ENCODE measurements at places on chromosomes 3 and 15. TPM values are rescaled to one million over a fixed set of nuclear protein-coding genes. Genes with fewer than 3 reads are reported as not detected.

ZNF385D gene
- not detected for total RNA-seq

CCR3 gene
- not detected for total RNA-seq

LRRC34 gene
- total RNA-seq: 2.5 TPM

SHF gene
- 5.2 TPM for total RNA-seq

DNA sequence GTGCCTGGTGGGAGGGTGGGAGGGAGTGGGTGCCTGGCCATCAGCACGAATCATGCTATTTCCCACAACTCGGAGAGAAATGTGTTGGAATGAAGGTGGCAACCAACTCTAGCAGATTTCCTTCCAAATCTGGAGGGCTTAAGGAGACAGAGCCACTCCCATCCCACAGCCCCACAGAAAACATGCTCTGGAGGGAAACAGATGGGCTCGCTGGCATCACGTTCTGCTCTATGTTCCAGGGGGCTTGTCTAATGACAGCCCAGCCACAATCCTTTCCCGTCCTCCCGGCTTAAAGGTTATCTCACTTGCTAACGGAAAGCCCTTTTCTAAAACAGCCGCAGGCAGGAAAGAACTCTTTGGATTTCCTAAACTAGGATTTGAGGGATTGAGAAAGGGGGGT lies 65.3 kb downstream of the ADAMTS17 start:
- DNase-seq: no peak
- H3K36me3 ChIP-seq: no peaks in the 10 kb centered on the region
- no peaks in the 10 kb centered on the region for H3K27me3 ChIP-seq

GRCh38 chr3:2839876-2840275 lies 270.3 kb downstream of the IL5RA start:
- no peak overlapping the region for H3K4me3 ChIP-seq
- no peaks in the 10 kb centered on the region for H3K27me3 ChIP-seq
- H3K27ac ChIP-seq: no peak overlapping the region
- H3K4me1 ChIP-seq: no peaks in the 10 kb centered on the region
- H3K36me3 ChIP-seq: no peaks in the 10 kb centered on the region

DNA sequence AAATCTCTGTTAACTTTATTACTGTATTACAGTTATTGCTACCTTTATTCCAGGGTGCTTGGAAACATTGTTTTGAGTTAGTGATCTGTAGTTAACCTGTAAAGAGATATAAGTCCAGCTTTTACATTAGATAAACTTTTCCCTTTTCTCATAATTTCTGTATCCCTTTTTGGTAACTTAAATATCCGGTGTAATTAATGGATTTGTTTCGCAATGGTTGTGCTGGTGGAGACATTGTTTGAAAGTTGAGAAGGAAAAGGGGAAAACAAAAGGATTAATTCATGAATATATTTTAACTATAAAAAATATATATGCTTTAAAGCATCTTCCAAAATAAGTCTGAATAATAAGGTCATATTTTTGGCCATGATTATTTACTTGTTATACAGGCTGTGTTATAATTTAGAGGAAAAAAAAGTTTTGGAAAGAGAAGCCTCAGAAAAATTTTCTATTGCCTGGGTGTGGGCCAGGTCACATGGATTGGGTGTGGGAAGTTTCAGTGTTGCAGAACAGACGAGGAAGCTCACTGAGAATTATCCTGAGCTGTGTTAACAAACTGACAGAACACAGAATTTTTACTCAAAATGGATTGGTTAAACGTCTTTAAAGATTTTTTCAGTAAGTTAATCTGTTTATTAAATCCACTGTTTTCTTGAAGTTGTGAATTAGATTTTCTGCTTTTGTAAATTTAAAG lies 27.7 kb upstream of the IL20RB start:
- no peak overlapping the region for H3K4me3 ChIP-seq
- no peak for DNase-seq
- H3K36me3 ChIP-seq: peaks cover 2% of the 10 kb centered on the region
- H3K4me1 ChIP-seq: peaks cover 2% of the 10 kb centered on the region
- H3K27me3 ChIP-seq: no peaks in the 10 kb centered on the region

DNA sequence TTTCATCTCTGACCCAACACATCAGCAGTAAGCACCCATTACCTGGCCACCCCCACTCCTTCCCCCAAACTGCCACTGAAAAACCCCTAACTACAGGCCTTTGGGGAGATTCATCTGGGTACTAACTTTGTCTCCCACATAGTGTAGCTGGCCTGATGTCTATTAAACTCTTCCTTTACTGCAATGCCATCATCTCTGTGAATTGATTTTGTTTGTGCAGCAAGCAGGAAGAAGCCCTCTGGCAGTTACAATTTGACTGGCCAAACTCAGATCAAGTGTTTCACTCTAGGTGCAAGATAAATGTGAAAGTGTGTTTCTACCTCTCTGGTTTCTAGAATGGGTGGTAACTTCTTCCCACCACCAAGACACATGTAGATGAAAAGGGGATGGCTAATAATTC lies 26.7 kb upstream of the OR5K4 start:
- peaks cover 11% of the 10 kb centered on the region for H3K27me3 ChIP-seq
- no peak overlapping the region for H3K4me3 ChIP-seq
- no peaks in the 10 kb centered on the region for H3K36me3 ChIP-seq
- DNase-seq: no peak

- peak; percentile 78 for DNase-seq
- no peaks in the 10 kb centered on the region for H3K36me3 ChIP-seq
- H3K27ac ChIP-seq: no peak overlapping the region
- H3K4me1 ChIP-seq: peaks cover 21% of the 10 kb centered on the region
- no peak overlapping the region for H3K4me3 ChIP-seq
- no peaks in the 10 kb centered on the region for H3K27me3 ChIP-seq
These were observed 19.5 kb downstream of the NFKBIZ start for GRCh38 chr3:101868534-101869464.

DNA sequence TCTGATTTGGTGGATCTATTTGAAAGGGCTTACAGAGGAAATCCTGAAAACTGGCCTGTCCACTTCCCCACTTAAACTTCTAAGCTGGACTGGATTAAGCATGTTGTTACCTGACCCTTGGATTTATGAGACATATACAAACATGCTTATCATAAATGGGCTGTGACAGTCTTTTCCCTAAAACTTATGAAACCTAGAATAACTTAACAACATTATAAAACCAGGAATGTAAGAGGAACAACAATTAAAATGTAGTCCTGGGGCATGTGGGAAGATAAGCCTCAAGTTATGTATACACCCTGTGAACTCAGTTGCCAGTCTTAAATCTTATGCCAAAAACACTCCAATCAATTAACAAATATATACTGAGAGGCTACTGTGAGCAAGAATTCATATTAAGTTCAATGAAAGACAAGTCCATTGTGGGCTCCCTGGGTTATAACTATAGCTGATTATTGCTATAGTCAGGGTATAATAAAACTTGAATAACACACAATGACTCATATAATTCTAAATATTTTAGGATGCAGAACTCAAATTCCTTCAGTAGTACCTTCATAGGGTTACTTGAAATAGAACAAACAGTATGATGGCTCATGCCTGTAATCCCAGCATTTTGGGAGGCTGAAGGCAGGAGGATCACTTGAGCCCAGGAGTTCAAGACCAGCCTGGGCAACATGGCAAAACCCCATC lies 87.2 kb upstream of the PPIB start:
- H3K4me3 ChIP-seq: no peak overlapping the region
- H3K27ac ChIP-seq: no peak overlapping the region
- no peaks in the 10 kb centered on the region for H3K36me3 ChIP-seq
- DNase-seq: peak; percentile 10

GRCh38 chr3:70863049-70863448 lies 550.6 kb upstream of the MDFIC2 start:
- no peaks in the 10 kb centered on the region for H3K4me1 ChIP-seq
- H3K27ac ChIP-seq: no peak overlapping the region
- H3K36me3 ChIP-seq: no peaks in the 10 kb centered on the region
- DNase-seq: peak; percentile 20
- H3K4me3 ChIP-seq: no peak overlapping the region
- H3K27me3 ChIP-seq: no peaks in the 10 kb centered on the region

DNA sequence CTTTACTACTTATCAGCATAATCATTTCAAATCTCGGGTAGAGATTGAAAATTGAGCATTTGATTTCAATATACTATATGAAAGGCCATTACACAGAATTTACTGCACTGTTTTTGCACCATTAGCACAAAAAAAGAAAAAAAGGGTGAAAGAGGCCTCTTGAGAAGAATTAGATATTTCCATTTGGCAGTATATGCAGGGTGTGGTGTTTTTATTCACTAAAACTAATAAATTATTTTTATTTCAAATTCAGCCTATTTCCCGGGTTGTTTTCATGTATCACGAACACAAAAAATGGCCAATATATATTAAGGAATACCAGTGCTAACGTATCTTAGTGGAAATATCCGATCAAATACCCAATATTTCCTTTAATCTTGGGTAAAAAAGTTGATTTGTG lies 110.5 kb upstream of the TBL1XR1 start:
- H3K4me1 ChIP-seq: peaks cover 6% of the 10 kb centered on the region
- no peak for DNase-seq
- H3K4me3 ChIP-seq: no peak overlapping the region
- no peaks in the 10 kb centered on the region for H3K27me3 ChIP-seq
- no peak overlapping the region for H3K27ac ChIP-seq
- no peaks in the 10 kb centered on the region for H3K36me3 ChIP-seq

DNA sequence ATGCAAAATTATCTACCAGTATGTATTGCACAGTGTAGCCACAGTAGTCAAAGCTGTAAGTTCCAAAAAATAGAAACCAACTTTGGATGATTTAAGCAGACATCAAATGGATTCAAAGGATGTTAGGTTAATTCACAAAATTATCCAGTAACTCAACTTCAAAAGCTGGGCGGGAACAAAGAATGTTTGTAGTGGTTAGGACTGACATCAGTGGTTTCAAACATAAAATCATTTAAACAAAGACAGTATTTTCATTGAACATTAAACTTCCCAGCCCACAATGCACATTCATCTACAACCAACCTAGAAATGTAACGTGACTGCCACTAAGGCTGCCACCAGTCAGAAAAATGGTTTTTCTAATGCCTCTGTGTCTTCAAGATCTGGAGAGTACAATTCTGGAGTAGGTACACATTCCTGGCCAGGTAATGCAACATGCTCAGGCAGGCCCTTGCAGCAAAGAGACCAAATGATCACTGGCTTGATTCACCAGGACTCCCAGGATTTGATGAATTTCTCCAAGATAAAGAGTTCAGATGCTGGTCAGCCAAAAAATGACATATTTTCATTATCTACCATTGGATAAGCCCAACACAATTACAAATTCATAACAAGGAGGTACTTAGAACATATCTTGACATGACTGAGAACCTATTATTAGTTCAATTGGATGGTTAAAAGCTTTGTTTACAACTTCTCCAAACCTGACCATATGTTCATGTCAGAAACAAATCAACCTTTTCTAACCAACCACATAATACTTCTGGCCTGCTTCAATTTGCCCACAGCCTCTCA lies 189.8 kb upstream of the CNTN4 start:
- H3K4me3 ChIP-seq: no peak overlapping the region
- H3K4me1 ChIP-seq: no peaks in the 10 kb centered on the region
- no peaks in the 10 kb centered on the region for H3K27me3 ChIP-seq
- no peak for DNase-seq
- no peaks in the 10 kb centered on the region for H3K36me3 ChIP-seq
- no peak overlapping the region for H3K27ac ChIP-seq

DNA sequence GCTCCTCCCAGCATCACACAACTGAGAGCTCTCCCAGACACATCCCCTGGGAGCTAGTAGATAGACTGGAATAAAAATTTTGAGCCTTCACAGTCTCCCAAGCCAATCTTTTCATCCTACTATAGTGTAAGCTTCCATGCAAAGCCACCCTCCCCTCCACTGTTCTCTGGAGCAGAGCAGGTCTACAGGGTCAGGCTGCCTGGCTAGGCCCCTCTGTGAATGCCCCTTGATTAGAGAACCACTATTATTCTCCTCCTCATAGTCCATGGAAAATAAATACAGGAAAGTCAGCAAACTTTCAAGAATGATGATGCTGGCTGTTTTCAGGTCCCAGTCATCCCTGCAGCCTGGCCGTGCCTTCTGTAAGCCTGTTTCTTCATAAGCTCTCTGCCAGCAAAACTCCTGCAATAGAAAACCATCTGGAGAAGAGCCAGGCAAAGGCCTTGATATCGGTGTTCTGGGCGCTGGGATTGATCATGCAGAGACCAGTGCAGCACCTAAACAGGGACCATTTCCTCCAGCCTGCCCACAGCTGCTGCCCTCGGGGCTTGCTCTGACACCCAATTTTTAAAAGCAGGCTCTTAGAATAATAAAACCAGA lies 51.7 kb downstream of the CRYGS start:
- H3K4me3 ChIP-seq: no peak overlapping the region
- DNase-seq: no peak
- no peaks in the 10 kb centered on the region for H3K4me1 ChIP-seq
- no peak overlapping the region for H3K27ac ChIP-seq

DNA sequence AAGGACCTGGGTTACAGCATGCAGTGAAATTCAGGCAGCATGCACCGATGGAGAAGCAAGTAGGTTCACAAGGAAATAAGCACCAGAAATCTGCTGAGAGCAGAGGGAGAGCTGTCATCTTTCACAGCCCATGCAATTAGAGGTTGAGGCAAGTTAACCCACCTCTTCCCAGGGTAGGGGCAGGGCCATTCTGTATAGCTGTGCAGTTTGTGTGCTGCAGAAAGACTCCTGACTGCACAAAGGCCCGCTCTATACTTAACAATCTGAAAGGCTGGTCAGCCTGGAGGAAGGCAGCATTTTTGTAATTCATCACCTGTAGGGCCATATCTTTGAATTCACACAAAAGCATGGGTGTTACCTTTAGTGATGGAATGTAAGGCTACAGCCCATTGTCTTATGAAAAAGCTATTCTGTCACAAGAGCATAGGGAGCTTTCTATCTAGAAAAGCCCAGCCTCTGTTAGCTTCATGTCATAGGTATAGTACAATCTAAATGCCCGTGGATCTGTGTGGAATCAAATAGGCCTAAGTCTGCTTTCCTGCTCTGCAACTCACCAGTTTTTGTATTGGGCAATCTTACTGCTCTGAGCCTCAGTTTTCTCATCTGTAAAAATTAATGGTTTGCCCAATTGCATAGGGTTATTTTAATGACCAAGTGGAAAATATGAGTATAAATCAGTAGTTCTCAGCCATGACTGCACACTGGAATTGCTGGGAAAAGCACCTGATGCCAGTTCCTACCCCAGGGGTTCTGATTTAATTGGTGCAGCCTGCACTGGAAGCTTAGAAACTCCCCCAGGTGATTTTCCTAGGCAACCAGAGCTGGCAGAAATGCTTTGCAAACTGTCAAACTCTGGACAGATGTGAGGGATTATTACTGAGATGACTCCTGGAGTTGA lies 65.2 kb downstream of the ATP13A5 start:
- no peak for DNase-seq
- H3K4me3 ChIP-seq: no peak overlapping the region
- no peaks in the 10 kb centered on the region for H3K4me1 ChIP-seq
- no peaks in the 10 kb centered on the region for H3K36me3 ChIP-seq

DNA sequence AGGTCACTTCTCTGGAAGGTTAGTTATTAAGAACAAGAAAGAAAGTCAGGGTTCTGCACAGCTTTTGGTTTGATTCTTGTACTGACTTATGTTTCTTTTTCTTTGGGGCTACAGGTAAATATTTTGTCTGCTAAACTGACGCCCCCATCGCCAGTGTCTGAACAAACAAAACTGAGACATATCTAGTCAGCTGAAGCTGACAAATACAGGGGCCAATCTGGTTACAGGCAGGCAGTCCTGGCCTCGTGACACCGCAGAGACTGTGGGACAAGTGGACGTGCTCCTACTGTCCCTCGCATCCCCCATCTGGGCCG lies 4.6 kb upstream of the RPL14 start:
- H3K4me1 ChIP-seq: peaks cover 5% of the 10 kb centered on the region
- no peak for DNase-seq
- no peaks in the 10 kb centered on the region for H3K27me3 ChIP-seq
- H3K27ac ChIP-seq: peak overlapping the region; percentile 36
- H3K36me3 ChIP-seq: no peaks in the 10 kb centered on the region

Data from endothelial cell of umbilical vein (primary cell).